ENCODE measurements at places on chromosomes 12 and 14.

- peak; percentile 17 for DNase-seq
These were observed 150.4 kb upstream of the FAR2 start for GRCh38 chr12:28998662-28999120.

DNA sequence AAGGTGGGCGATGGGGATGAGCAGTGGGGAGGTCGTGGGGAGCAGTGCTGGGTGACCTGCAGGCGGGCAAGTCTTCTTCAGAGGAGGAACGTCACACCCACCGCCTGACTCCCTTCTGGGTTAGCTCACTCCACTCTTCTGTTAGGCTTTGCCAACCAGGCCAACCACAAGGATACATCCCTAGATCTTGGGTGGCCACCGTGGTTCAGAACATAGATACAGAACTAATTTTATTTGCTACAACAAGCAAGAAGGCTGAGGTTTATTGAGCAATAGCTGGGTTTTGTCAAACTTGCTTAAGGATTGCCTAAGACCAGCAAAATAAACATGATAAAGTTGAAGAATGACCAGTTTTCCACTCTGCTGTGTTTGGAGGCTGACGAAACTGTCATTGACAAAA lies 109.4 kb downstream of the DACT1 start:
- no peak for DNase-seq

- DNase-seq: no peak
These were observed 17.9 kb upstream of the RAB35 start for GRCh38 chr12:120134307-120134980.

GRCh38 chr12:62694632-62695031 lies 228.0 kb downstream of the MON2 start:
- DNase-seq: no peak

DNA sequence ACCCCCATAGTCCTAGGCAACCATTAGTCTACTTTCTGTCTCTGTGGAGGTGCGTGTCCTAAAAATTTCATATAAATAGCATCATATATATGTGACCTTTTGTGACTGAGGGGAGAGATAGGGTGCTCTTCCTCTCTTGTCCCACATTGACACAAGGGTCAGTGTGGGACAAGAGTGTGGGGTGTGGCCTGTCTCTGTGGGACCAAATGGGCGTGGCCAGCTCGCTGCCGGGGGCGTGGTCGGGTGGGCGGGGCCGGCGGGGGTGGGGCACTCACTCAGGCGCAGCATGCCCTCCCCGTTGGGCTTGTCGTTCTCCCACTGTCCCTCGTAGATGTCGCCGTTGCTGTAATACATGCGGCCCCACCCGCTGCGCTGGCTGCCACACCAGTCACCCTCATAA lies 15.5 kb downstream of the MORN3 start:
- DNase-seq: no peak

- DNase-seq: no peak
These were observed 71.4 kb upstream of the POC1B start for GRCh38 chr12:89597210-89597609.

DNA sequence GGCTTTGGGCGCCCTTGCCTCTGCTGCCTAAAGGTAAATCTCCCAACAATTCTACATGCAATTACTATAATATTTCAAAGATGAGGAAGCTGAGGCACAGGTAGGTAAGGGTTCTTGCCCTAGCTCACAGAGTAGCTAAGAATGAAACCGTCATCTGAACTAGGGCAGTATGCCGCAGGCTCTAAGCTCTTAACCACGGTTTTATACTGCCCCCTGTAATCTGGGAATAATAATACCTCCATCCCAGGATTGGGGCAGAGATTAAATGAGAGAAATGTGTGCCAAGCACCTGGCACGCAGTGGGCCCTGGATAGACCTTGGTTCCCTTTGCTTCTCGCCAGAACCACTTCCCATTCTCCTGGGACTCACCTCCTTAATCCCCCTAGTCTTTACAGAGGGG lies 1.5 kb upstream of the HRK start:
- no peak for DNase-seq

DNA sequence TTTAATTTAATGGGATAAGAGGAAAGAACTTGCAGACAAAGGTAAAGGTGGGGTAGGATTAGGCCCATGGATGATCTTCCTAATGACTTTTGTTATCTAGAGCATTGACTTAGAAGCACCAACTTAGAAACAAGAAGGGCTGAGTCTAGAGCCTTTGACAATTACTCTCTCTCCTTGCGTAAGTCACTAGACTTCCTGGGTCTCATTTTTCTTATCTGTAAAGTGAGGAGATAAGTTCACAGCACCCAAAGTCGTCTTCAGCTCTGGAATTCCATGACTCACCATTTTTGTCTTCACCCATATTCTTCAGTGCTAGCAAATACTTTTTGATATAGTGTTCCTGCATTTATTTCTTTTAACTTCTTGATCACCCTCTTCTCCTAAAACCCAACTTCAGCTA lies 75.7 kb downstream of the SSPN start:
- no peak for DNase-seq

DNA sequence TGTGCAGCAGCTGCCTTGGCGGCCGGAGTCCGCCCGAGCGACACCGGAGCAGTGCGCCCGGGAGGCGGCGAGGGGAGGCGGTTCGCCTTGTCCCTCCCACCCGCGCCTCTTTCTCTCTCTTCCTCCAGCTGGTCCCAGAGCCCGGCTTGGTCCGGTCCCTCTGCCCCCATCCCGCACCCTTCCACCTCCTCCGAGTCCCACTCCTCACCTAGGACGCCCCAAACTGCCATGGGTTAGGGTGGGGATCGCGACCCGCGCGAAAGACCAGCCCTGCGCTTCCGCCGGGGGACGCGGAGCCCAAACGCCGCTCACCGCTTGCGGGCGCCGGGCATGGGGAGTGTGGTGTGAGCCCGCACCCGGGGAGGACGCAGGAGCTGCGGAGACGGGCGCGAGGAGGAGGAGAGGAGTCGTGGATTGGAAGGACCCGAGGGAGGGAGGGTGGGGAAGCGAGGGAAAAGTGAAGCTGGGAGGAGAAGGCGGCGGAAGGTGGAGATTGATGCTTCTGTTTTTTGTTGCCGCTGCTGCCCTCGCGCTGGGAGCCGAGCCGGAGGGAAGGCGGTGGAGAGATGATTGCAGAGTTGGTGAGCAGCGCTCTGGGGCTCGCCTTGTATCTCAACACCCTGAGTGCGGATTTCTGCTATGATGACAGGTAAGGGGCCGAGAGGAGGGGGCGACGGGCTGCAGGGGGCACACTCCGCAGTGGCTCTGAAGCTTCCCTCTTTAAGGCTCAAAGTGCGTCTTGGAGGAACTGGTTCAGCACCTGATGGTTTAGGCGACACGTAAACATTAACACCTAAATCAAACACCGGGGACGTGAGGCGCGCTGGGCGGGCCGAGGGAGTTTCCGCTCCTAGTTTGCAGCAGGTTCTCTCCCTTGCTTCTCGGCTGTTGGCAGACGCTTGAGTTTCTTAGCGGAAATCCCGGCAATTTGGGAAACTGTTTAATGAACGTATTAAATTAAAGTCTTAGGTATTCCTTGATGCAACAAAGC lies 610 bp downstream of the TMTC2 start:
- DNase-seq: peak; percentile 30

- no peak for DNase-seq
These were observed 100.6 kb downstream of the TNFAIP2 start for GRCh38 chr14:103223818-103224352.

GRCh38 chr12:132925597-132926414 lies 30.3 kb downstream of the ZNF605 start:
- no peak for DNase-seq

DNA sequence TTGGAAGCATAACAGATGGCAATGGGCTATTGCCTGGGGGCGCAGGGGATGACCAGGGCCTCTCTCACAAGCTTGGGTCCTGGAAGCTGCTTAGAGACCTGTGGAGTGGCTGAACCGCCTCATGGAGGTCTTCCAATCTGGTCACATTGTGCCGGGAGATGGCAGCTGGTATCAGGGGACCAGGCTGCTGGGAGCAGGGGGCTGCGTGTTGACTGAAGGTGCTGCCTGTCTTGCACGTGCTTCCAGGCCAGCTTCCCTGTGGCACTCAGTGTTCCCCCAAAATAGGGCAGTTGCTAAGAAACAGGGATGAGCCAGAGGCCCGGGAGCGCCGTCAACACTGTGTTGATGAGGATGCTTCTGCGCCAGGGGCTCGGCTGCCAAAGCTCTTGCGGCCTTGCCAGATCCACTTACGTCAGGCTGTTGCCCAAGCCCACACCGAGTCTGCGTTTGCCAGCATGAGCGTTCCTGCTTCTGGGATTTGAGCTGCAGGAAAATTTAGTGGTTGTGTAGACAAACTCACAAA lies 39.8 kb downstream of the ELK3 start:
- DNase-seq: no peak

DNA sequence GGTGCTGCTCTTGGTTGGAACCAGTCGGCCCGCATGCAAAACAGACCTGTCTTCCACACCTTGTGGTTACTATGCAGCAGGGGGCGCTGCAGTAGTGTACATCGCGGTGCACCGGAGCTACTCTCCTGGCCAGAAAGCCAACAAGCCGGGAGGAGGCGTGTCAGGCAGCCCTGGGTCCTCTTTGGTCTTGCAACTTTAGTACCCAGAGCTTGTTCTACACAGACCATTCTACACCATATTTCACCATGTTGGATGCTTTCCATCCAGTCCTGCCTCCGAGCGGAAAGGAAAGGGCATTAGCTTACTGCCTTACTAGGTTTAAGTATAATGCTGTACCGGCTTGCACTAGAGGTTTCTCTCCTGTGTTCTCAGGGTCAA lies 927 bp upstream of the TMTC2 start:
- DNase-seq: peak; percentile 85

DNA sequence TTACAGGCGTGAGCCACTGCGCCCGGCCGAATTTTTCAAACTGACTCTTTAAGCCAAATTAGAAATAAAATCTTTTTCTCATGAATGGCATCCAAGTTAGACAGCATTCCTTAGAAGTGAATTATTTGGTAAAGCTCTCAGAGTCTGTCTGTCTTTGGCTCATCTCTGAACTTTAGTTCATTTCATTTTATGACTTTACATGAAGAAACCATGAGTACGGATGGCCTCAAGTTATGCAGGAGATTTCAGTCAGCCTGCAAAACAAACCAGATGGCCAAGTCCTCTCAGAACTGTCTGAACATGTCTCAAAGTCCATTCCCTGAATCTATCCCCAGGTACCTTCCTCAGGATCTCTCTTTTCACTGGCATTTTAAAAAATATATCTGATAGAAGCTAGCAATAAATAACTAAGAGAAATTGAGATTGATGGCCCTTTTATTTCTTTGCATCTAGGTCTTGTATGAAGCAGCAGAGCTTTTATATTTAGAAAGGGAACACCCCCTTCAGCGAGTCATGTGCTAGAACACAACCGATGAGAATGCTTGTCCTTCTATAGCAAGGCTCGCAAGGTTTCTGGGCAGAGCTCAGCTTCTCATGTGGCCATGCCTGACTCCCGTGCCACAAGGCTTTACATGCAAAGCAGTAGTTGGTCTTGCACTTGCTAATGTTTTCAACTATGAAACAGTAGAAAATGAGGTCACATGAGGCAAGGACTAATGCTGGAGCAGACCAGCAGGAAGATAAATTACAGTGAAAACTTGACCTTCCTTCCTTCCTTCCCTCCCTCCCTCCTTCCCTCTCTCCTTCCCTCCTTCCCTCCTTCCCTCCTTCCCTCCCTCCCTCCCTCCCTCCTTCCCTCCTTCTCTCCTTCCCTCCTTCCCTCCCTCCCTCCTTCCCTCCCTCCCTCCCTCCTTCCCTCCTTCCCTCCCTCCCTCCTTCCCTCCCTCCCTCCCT lies 125.0 kb downstream of the AKAP6 start:
- DNase-seq: no peak

- DNase-seq: no peak
These were observed 5.7 kb downstream of the ADCY4 start for GRCh38 chr14:24329073-24329663.

- no peak for DNase-seq
These were observed 75.0 kb downstream of the FOXN3 start for GRCh38 chr14:89342049-89342448.

DNA sequence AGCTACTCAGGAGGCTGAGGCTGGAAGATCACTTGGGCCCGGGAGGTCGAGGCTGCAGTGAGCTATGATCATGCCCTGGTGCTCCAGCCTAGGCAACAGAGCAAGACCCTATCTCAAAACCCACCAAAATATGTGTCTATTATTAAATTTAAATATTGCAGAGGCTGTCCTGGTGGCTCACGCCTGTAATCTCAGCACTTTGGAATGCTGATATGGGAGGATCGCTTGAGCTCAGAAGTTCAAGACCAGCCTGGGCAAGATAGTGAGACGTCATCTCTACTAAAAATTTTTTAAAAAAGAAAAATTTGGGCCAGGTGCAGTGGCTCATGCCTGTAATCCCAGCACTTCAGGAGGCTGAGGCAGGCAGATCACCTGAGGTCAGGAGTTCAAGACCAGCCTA lies 13.9 kb downstream of the PSMA6 start:
- DNase-seq: no peak

DNA sequence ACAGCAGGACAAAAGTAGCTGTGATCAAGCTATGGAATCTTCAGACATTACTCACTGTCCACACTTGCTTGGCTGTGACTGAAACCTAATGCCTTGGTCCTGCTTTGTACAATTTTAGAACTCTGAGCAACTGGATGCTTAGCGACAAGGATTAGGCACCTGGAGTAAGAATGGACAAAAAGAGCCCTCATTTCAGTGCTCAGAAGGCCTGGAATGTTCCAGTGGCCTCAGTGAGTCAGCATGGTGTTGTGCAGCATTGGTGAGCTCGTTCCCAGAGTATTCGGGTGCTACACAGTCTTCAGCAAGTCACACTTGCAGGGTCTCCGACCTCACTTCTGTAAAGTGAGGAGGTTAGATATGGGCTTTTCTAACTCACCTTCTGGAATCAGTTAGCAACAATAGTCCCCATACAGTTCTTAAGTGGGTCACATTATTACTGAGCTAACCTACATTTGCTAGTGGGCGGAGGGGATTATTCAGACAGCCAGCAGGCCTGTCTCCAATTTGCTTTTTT lies 108.0 kb upstream of the MDM1 start:
- DNase-seq: no peak

GRCh38 chr14:77709412-77709811 lies 1.5 kb downstream of the SLIRP start:
- DNase-seq: no peak

- no peak for DNase-seq
These were observed 5.2 kb downstream of the ATP6V0A2 start for GRCh38 chr12:123717350-123717749.

DNA sequence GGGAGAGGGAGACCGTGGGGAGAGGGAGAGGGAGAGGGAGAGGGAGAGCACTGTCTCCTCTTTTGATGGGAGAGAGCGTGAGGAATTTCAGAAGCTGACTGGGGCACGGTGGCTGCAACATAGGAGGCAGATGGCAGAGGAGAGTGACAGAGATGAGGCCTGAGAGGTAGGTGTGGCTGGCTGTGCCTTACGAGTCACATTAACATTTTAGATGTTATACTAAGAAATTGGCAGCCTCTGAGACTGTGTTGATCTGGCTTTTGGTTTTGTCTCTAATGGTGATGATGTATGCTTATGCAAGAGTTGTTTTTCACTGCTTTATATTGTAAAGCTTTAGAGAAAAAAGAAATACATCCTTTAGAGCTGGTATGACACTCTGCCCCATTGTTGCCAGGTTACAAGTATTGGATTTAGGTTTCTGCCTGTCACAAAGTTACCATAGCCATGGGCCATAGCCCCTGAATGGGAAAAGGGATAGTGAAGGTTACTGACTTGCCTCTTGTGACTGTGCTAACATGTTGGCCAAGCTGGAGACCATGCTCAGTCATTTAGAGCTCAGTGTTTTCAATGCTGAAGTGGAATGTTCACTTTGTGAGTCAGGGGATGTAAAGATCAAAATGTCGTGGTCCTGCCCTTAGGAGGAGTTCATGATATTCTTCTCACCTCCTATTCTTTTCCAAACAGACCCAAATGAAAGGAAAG lies 186.2 kb downstream of the SYNE2 start:
- DNase-seq: no peak
